ENCODE measurements at places on chromosomes 4 and X. TPM values are rescaled to one million over a fixed set of nuclear protein-coding genes. Genes with fewer than 3 reads are reported as not detected.

GLRA3 gene
- not detected for total RNA-seq

TMSB15A gene
- not detected for total RNA-seq

GPRASP3 gene
- 5.3 TPM for total RNA-seq

MTTP gene
- 0.25 TPM for total RNA-seq

UCP1 gene
- total RNA-seq = not detected

FAAH2 gene
- not detected for total RNA-seq

FAM184B gene
- not detected for total RNA-seq

RHOXF2 gene
- total RNA-seq = not detected

PABPC5 gene
- total RNA-seq = 1.8 TPM

TREX2 gene
- total RNA-seq = not detected

PRSS12 gene
- 27.1 TPM for total RNA-seq

AWAT2 gene
- total RNA-seq = under 0.01 TPM

GLRB gene
- total RNA-seq = 3.0 TPM
